ENCODE measurements at places on chromosomes 11 and 22.

DNA sequence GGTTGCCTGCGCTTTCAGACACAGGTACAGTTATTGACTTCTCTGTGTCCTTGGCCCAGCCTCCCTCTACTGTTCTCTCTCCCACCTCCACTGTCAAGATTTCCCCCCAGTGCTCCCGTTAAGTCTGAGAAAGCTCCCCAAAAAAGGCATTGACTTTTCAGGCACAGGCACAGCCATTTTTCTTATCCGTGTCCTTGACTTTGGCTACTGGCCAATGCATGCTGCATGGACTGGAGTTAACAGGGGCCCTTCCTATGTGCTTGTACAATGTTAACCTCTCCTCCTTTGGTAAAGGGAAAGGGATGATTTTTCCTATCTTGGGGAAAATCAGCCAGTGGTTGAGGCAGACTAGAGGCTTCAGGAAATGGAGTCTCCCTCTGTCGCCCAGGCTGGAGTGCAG is 4.3 kb downstream of the APOL5 start:
- DNase-seq, result no peak

DNA sequence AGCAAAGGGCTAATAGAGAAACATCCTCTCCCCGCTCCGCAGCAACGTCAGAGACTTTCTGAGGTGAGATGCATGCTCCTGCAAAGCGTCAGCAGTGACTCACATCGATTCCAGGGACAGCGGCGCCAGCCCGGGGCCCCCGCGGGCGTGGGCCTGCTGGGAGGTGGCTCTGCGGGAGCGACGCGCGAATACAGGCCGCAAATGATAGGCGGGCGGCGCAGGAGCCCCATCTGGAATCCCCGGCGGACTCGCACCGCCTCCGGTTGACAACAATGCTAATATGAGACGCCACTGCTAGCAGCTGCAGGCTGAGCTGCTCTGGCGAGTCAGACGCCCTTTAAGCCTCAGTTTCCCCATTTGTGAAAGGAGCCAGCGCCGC is 557 bp downstream of the RANGAP1 start:
- DNase-seq, result peak; percentile 47

DNA sequence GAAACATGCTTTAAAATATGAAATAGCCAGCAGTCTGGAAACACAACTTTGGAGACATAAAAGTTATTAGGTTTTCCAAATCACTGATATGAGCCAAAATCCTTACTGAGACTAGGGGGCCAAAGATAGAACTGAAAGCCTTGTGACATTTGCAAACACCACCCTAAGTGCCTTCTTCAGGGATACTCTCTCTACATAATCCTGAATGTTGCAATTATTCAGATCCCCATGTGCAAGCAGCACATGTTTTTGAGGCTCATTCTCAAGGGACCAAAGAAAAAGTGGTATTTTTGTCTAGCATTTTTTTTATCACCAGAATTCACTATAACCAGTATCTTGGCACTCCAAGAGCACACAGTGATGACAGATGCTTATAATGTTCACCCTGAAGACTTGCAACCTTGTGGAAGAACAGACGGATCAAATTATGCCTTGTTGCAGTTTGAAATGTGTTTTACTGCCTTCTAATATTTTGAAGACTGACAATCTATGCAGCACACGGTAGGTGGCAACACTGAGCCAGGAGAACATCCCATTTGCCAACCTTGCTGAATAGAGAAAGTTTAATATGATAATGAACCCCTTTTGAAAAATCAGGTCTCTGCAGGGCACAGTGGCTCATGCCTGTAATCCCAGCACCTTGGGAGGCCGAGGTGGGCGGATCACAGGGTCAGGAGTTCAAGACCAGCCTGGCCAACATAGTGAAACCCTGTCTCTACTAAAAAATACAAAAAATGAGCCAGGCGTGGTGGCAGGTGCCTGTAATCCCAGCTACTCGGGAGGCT is 78.5 kb downstream of the PLEKHA7 start:
- no peak for DNase-seq

DNA sequence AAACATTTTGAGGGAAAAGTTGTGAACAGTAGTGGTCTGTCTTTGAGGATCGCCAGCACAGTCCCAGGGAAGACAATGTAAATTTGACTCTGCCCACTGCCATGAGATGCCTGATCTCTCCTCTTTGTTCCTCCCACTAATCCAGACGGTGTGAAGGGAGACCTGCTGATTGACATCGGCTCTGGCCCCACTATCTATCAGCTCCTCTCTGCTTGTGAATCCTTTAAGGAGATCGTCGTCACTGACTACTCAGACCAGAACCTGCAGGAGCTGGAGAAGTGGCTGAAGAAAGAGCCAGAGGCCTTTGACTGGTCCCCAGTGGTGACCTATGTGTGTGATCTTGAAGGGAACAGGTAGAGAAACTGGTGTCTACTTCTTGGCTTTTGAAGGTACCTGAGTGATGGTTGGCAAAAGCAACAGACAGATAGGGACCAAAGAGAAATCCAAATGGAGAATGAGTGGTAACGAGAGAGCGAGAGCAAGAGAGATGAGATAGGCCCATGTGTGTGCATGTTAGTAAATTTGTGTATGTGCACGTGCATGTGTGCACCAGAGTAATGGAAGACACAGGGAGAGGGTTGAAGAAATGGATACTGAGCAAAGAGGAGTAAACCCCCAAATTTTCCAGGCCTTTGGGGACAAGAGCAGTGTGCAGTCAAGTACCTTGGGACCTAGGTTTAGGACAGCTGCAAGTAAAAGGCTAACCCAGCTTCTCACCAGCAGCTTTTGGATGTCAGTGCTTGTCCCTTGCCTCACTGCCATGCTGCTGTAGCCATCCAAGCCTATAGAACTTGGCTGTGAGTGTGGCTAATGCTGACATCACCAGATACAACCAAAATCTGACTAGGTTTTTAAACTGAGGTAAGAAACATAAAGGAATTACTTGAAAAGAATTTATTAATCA is 1.9 kb downstream of the NNMT start:
- DNase-seq, result no peak

DNA sequence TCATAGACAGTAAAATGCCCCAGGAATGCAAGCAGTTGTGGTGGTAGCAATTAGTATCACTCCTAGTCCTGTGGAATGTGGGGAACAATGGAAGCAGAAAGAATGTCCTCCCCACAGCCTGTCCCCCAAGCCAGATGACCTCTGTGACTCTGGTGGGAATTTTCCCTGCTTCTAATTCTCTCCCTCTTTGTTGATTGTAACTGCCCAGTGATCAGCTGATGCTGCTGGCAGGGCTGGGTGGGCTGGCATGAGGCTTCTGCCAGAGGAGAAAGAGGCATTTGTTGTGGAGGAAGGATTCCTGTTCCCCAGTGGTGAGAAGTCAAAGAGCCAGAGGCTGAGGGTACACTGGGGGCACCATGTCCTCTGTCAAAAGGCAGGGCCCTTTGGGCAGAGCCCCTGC is 116.7 kb upstream of the NCAM1 start:
- DNase-seq, result no peak

- DNase-seq, result no peak
Measured at GRCh38 chr11:119726585-119727522, 2.1 kb downstream of the NECTIN1 start.

- no peak for DNase-seq
Measured at GRCh38 chr22:44211946-44212930, 31.5 kb downstream of the PARVG start.

DNA sequence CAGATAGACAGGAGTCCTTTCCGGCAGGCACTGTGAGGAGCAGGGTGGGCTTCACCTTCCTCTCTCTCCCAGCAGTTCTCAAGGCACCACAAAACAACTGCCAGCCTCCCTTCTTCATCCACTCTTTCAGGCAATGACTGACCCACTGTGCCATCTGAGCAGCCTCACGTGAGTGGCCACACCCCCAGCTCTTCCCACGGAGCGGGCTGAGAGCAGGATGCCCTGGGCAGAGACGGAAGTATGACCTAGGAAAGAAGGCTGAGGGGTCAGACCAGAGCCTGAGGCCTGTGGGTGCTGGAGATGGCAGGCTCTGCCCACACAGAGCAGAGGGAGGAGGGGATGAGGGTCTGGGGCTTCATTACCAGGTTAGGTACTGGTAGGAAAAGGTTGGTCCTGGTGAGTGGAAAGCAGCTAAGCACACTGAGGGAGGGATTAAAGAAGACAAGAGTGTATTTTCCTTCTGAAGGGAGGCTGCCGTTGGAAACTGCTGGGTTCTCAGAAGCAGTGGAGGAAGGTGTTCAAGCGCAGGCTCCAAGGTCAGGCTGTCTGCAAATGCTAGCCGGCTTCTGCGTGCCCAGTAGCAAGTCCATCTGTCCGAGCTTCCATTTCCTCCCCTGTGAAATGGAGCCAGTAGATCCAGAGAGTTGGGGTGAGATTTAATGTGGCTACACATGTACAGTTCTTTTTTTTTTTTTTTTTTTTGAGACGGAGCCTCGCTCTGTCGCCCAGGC is 4.6 kb downstream of the NLRP6 start:
- no peak for DNase-seq

DNA sequence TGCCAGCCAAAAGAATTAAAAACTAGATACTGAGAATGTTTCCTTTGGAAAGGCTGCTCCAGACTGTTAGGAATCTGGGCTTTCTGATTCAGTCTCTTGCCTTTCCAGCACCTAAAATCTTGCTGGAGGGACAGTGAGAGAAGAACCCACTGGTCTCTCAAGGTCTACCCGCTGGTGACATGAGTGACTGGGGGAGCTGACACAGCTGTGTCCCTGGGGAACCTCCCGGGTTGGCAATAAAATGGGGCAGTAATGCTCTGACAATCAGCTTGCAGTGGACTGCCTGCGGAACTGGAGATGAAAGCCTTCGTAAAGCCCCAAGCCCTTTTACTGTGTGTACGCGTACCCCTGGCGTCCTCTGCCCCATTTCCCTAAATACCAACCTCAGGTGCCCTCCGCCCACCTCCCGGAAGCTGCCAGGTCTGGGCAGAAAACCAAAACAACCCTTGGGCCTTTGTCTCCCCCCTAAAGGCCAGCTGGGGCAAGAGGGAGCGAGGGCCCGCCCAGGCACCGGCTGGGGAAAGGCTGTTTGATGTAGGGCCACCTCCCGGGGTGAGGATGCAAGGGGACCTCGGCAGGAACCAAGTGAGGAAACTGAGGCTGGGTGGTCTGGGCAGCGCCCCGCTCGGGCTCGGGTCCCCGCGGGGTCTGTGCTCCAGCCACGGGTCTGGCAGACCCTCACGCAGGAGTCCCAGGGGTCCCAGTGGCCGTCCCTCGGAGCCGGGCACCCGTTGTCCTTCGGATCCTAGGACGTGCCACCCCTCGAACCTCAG is 741 bp downstream of the CARS1 start:
- DNase-seq, result no peak

- DNase-seq, result no peak
Measured at GRCh38 chr11:93528757-93529645, 14.2 kb downstream of the SMCO4 start.

GRCh38 chr11:81033779-81034540 is 1593.1 kb upstream of the TENM4 start:
- no peak for DNase-seq

- no peak for DNase-seq
Measured at GRCh38 chr11:10257478-10257877, 36.5 kb downstream of the SBF2 start.

DNA sequence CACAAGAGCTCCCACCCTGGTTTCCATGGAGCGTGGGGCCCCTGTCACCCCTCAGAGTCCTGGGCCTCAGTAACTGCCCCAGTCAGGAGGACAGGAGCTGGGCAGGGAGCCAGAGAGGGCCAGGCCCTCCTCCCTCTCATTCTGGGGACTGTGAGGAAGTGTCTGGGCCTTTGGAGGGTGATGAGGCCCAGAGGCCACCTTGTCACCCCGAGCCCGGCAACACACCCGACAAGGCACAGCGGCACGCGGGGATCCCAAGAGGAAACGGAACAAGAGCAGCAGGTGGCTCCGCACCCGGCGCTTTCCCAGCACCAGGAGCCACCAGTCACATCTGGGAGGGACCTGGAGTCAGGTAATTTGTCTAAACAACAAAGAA is 72.1 kb downstream of the CELSR1 start:
- no peak for DNase-seq

- DNase-seq, result no peak
Measured at GRCh38 chr11:109221190-109221589, 200.8 kb upstream of the C11orf87 start.

- DNase-seq, result no peak
Measured at GRCh38 chr11:117717485-117718314, 79.3 kb downstream of the DSCAML1 start.

GRCh38 chr22:19062139-19062942 is 59.9 kb downstream of the DGCR2 start:
- no peak for DNase-seq

DNA sequence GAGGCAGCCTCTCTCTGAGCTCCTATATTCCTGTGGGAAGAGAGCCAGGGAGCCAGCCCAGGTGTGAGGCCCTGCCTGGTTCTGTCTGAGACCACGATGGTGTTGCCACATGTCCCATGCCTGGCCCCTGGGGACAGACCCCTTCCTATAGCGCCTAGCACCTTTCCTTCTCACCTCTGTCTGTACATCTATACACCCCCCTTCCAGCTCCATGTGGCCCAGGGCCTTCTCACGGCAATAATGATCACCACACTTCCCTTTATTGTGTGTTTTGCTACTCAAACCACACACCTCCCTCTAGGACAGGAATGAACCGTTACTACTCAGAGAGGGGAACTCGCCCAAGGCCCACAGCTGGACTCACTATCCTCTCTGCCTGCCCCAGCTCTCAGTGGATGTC is 12.8 kb downstream of the CD82 start:
- DNase-seq, result no peak

DNA sequence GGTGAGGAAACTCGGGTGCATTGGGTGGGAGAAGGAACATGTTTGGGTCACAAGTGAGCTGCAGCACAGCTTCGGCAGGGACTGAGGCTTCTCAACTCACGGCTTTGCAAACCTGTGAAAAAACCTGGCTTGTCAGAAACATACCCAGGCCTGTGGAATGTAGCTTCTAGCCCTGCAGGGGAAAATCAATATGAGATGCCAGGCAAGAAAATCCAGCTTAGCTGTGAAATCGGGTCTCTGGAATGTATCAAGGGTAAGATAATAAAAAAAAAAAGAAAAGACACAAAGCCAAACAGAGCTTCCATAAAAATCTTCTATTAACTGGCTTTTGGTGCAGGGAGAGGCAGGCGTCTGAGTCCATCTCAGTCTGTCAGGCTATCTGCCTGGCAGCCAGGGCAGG is 28.5 kb downstream of the UQCR10 start:
- no peak for DNase-seq

DNA sequence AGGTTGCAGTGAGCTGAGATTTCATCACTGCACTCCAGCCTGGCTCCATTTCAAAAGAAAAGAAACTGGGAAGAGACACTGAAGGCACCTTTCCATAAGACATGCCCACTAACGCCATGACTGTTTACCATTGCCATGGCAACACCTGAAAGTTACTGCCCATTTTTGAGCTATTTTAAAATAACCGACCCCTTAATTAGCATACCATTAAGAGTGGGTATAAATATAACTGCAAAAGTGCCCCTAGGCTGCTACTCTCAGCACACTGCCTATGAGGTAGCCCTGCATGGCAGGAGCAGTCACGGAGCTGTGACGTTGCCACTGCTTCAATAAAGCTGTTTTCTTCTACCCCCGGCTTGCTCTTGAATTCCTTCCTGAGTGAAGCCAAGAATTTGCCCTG is 9.9 kb upstream of the RNASEH2C start:
- DNase-seq, result no peak

Data from SW 1271 (cell line).